ENCODE measurements at places on chromosomes 4 and X. TPM values are rescaled to one million over a fixed set of nuclear protein-coding genes. Genes with fewer than 3 reads are reported as not detected.

GRCh38 chr4:141081921-141082395 is 51.3 kb downstream of the RNF150 start:
- DNase-seq = no peak

DNA sequence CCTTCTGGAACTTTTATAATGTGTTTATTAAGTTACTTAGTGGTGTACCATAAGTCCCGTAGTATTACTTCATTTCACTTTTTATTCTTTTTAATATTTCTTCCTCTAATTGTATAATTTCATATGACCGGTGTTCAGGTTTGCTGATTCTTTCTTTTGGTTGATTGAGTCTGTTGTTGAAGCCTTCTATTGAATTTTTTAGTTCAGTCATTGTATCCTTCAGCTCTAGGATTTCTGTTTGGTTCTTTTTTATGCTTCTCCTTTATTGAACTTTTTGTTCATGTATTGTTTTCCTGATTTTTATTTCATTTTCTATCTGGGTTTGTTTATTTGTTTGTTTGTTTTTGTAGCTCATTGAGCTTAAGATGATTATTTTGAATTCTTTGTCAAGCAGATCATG is 8.8 kb downstream of the CEP44 start:
- DNase-seq = no peak

DNA sequence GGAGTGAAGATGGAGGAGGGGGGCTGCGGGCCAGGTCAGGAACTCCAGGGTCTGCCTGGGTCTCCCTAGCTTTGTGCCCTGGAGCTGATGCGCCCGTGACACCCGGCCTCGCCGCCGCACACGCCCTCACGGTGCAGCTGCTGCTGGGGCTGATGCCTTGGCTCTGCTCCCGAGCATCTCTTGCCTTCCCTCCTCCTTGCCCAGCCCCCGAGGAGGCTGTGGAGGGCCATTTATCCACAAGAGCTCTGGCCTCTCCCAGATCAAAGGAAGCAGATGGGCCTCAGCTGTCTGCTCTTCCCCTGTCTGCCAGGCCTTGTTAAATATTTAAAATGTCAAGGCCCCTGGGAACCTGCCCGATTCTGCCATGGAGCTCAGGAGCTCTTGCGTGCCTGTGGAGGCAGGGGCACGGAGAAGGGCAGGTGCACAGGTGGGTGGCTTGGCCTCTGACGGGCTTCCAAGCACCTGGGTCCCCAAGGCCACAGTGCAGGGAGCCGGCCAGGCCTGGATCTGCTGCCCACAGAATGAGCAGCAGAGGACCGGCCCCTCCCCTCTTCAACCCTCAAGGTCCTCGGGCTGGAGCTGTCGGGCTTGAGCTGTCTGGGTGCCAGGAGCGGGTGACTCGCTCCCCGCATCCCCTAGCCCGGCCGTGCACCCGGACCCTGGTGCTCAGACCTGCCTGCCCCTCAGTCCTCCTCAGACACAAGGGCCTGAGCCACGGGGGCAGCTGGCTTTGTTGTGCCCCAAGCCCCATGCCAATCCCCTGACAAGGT is 20.3 kb downstream of the ATP2B3 start:
- no peak for DNase-seq

Gene N4BP2
- total RNA-seq = 12.1 TPM

DNA sequence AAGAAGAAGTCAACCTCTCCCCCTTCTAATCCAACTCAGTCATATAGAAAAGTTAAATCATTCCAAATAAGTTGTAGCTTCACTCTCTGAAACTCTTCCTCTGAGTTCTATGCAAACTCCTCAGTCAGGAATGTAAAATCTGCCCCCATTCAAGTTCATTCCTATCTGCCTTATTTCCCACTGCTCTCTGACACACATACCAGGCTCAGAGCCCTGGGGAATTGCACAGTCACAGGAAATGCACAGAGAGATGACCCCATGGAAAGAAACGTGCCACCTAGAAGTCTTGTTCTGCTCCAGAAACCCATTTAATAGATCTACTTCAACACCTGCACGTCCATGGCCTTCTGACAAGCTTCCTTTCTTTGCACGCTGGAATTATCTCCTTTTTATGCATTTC is 236.0 kb upstream of the VCX3A start:
- no peak for DNase-seq

GRCh38 chr4:148449921-148450320 is 7.7 kb upstream of the NR3C2 start:
- DNase-seq = no peak

DNA sequence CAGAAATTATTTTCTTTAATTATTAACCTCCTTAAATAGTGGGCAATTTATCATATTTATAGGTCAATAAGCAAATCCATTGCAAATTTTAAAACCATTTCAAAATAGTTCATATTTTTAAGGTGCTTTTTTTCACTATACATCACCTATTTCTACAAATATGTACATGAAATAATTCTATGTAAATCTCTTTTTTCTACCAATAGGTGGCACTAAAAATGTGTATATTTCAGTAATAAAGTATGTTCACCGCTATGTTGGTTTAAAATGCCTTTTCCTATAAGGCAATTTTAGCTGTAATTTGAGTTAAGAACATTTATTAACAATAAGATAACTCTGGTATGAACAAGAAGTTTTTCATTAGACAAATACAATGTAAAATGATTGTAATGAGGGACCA is 672.2 kb downstream of the KCTD8 start:
- no peak for DNase-seq

DNA sequence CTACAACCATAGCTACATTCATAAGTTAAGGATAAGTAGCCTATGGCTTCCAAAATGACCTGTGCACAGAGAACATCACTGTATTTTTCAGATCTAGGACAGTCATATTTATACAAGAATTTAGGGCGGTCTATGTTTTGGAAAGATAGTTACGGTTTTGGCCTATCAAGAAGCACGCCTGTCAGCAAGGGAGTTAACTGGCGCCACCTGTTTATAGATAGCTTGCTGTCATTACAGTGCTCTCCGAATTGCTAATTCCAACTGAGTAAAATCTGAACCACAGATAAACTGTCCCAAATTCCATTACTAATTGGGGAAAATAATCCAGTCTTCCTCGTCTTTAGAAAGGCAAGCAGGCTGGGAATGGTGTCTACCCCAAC is 646 bp downstream of the ABCB7 start:
- no peak for DNase-seq

- no peak for DNase-seq
These were observed 101.2 kb downstream of the MMRN1 start for GRCh38 chr4:89995814-89996213.

DNA sequence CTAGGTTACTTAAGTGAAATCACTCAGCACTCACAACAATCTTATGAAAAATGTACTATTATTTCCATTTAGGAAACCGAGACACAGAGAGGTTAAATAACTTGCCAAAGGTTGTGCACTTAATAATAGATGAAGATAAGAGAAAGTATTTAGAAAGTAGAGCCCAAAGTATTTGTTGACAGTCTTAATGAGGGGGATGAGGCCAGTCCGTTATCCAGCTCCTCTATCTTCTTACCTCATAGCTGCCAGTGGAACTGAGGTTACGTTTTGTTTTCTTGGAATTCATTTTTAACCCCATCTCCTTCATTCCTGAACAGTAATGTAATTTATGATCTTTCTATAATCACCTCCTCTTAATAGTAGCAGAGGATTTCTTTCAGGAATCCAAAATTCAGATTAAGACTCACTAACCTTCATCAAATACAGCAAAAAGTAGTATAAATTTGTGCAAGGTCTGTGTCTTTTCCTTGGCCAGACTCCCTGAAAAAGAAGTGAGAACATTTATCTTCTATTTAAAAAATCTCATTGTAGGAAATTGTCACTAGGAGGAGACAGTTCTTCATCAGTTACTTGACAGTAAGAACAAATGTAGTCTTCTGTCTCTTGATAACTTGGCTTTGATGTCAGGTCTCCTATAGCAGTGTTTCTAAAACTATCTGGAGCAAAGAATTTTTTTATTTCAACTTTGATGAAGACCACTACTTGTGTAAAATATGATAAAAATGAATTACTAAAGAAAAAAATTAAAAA is 35.5 kb downstream of the F8 start:
- no peak for DNase-seq

GRCh38 chrX:31266203-31267076 is 194.6 kb upstream of the FTHL17 start:
- no peak for DNase-seq

- DNase-seq = no peak
These were observed 66.4 kb upstream of the NDP start for GRCh38 chrX:44039556-44039955.

- DNase-seq = no peak
These were observed 10.7 kb upstream of the CCDC149 start for GRCh38 chr4:24923550-24923949.

- DNase-seq = no peak
These were observed 4.8 kb upstream of the IGFBP7 start for GRCh38 chr4:57114973-57115372.

Gene MAGEA12
- not detected for total RNA-seq

- DNase-seq = no peak
These were observed 553.5 kb downstream of the TRAM1L1 start for GRCh38 chr4:116531870-116532269.

DNA sequence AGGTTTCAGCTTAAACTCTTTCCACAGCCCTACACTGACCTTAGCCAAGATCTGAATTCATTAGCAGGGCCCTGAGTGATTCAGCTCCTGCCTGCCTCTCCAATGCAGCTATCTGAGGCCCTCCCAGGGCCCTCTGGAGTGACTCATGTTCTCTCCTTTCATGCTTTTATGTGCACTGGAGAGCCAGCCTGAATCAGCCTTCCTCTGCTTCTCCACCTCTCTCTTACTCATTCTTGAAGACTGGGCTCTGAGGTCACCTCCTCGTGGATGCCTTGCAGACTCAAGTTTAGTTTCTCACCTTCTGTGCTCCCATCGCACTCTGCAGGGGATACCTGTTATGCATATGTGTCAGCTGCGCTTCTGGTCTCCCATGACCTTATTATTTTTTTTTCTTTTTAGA is 3.1 kb upstream of the OCIAD2 start:
- DNase-seq = no peak

- DNase-seq = no peak
These were observed 269.2 kb downstream of the EPHA5 start for GRCh38 chr4:65401083-65401482.

Gene PTCHD1
- 5.7 TPM for total RNA-seq

DNA sequence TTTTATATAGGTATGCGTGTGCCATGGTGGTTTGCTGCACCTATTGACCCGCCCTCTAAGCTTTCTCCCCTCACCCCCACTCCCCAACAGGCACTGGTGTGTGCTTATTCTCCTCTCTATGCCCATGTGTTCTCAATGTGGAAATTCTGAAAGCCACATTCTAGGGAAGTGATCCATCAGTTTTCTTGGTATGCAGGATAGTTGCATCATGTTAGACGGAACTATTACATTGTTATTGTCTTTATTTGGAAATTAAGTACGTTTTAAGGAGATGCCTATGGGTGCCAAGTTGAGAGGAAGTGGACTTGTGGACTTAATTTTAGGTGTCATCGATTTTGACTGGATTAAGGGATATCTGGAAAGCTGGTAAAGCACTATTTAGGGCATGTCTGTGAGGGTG is 204.6 kb downstream of the RBM46 start:
- no peak for DNase-seq

DNA sequence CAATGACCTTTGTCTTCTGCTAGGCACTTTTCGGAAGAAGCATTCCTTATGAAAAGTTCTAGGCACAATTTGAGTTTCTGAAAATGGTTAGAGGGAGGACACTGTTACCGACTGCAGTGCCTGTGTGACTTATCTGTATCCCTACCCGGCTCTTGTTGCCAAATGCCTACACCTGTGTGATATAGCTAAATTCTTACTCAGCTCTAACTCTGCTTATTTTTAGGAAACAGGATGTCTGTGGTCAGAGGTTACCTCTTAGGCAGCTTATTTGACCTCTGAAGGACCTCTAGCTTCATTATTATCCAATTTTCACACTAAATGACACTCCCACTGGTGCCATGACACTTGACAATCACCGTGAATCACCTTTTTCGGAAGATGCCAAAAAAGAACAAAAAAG is 561.1 kb upstream of the SMIM31 start:
- no peak for DNase-seq

DNA sequence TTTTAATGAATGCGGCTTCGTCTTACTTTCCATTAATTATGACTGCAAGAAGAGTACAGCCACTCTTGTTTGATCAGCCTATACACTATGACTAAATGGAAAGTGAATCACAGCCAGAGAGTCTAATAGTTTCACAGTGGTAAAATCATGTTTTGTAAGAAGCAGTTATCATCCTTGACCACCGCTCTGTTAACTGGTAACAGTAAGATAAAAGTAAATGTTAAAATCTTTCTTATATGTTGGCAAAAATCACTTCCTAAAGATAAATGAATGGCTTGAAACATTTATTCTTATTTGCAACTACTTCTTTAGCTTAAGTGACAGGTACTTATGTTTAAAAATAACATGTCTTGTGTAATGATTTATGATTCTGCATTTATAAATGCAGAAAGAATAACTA is 13.2 kb downstream of the GALNT7 start:
- no peak for DNase-seq

DNA sequence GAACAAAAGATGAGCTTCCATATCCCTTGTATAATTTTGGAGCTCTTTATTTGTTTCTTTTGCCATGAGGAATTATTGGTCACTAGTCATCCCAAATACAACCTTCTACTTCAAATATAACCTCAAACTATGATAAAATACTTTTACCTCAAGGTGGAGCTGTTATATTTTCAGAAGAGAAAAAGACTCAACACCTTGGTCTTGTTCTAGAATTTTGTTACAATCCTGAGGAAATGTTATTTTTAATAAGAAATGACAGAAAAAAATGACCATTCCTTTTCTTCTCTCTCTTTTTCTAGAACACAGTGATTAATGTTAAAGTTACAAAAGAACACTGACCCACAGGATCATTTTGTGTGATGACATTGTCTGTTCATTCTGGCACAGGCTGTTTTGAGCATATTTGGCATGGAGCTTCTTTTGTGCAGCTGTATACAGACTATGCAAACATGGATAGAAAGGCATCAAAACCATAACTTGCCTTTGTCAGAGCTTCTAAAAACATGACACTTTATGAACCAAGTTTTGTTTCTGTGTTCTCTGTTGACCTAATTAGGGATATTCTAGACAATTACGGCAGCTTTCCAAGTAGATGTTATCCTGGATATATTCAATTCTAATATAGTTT is 159.6 kb upstream of the CTSO start:
- DNase-seq = no peak

Gene GPRASP1
- total RNA-seq = 16.1 TPM

- DNase-seq = no peak
These were observed 49.7 kb upstream of the ELOVL6 start for GRCh38 chr4:110248100-110248499.

DNA sequence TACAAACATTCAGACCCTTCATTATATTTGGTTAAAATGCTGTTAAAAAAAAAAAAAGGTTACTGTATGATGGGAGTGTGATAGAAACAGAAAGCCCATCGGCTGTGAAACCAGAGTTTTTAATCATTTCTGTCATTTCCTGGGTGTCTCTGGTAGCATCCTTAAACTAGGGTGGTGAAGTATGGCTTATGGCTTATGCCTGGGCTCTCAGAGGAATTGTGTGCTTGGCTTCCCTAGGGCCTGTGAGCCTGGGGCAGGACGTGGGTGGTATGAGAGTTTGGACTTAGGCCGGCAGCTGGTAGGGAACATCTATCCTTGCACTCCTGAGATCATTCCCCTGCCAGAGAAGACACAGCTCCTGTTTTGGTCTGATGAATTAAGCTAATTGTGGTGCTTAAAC is 52.2 kb downstream of the DCUN1D4 start:
- no peak for DNase-seq
